EH (cell line): ENCODE measurements at places on chromosomes 16 and 17.

- DNase-seq, result peak; percentile 85
Observed at GRCh38 chr17:65359016-65359415, 202.4 kb downstream of the AXIN2 start.

DNA sequence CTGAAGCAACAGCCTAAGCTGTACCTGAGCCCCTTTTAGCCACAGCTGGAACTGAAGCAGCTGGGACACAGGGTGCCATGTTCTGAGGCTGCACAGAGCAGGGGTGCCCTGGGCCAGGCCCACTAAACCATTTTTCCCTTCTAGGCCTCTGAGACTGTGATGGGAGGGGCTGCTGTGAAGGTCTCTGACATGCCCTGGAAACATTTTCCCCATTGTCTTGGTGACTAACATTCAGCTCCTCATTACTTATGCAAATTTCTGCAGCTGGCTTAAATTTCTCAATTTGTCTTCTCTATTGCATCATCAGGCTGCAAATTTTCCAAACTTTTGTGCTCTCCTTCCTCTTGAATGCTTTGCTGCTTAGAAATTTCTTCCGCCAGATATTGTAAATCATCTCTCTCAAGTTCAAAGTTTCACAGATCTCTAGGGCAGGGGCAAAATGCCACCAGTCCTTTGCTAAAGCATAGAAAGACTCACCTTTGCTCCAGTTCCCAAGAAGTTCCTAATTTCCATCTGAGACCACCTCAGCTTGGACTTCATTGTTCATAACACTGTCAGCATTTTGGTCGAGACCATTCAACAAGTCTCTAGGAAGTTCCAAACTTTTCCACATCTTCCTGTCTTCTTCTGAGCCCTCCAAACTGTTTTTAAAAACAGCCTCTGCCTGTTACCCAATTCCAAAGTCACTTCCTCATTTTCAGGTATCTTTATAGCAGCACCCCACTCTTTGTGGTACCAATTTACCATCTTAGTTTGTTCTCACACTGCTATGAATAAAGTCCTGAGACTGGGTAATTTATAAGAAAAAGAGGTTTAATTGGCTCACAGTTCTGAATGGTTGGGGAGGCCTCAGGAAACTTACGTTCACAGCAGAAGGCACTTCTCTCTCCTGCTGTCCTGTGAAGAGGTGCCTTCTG, 49.8 kb downstream of the TMEM100 start:
- DNase-seq, result no peak

GRCh38 chr17:39634384-39634871, 2.5 kb upstream of the STARD3 start:
- peak; percentile 55 for DNase-seq

GRCh38 chr16:78926723-78927210, 673.8 kb downstream of the MAF start:
- DNase-seq, result no peak

DNA sequence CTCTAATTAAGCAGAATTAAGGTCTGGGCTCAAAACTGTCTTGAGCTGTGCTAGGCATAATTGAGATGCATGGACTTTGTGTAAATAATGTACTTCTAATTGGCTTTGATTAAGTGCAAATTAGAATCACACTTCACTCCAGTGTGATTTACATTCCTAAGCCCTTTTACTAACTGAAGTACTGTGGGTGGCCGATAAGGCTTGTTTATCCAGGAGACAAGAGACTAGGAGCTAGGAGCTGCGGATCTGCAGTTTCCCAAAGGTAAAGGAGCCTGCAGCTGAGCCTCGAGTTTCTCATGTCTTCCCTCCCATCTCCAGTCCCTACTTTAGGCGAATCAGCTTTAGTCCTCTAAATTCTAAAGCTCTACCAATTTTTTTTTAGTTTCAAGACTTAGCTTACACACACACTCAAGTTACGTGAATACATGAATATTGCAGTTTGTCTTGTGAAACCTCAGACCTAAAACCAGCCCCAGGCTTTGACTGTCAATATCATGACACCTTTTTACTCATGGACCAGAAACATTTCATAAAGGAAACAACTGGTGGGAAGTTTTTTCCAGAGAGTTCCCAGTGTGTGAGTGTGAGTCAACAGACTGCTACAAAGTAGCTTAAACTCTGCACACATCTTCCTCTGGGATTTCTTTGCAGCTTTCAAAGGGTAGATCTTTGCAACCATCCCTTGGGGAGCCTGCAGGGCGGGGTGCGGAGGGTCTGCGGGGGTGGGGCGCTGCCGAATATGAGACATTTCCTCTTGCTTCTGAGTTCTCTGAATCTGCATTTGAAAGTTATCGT, 113.9 kb upstream of the TBX2 start:
- DNase-seq, result peak; percentile 90

DNA sequence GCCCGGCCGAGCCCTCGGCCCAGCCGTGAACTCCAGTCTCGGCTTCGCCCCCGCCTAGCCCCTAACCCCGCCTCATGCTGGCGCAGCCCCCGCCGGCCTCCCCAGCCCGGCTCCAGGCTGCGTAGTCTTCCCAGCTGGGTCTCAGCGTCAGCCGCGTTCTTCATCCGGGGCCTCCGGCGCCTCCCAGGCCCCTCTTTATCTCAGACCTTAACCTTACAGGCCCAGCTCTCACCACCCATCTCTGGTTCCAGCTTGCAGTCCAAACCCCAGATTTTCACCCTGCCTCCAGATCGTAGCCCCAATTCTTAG, at the start of gene PROCA1:
Gene PROCA1, minus strand, starts transcription at position 166 of the 309 bp plus-strand sequence. CDS start 228 bp downstream, outside the sequence.
- no peak for DNase-seq

- no peak for DNase-seq
Observed at GRCh38 chr17:67025216-67025792, 19.1 kb upstream of the CACNG1 start.

- peak; percentile 19 for DNase-seq
Observed at GRCh38 chr16:23061669-23062068, 87.6 kb downstream of the USP31 start.

- no peak for DNase-seq
Observed at GRCh38 chr16:27387724-27388123, 14.2 kb upstream of the IL21R start.

DNA sequence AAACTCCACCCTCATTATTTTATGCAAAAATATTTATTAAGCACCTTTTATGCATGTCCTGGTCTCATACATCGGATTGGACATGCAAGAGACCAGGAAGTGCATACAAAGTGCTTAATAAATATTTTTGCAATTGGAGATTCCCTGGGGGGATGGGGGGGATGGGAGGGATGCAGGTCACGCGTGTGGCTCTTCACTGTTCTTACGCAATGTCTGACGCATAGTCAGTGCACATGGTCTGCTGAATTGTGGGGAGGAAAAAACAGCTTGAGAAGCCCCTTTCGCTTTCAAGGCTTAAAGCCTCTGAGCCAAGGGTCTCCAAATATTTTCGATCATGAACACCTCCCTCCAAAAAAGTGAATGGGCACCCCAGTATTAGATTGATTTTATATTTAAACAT, 96.7 kb upstream of the XYLT1 start:
- peak; percentile 37 for DNase-seq

GRCh38 chr17:21193031-21193430, 20.9 kb downstream of the TMEM11 start:
- DNase-seq, result no peak

DNA sequence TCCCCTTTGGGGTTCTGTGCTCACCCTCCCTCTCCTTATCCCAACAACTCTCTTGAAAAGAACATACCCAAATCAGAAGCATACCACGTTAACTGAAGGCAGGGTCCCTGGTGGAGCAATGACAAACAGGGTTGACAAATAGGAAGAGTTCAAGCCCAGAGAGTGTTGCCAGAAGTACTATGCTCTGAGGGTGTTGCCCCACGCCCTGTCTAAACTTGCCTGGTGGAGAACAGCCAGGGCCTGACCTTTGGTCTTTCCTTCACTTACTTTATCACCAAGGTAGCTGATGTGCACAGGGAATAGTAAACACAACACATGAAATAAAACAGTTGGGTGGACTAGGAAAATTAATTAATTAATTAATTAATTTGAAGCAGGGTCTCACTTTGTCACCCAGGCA, 23.3 kb downstream of the ZNF75A start:
- no peak for DNase-seq

GRCh38 chr16:55144651-55145050, 179.4 kb upstream of the IRX6 start:
- peak; percentile 9 for DNase-seq

DNA sequence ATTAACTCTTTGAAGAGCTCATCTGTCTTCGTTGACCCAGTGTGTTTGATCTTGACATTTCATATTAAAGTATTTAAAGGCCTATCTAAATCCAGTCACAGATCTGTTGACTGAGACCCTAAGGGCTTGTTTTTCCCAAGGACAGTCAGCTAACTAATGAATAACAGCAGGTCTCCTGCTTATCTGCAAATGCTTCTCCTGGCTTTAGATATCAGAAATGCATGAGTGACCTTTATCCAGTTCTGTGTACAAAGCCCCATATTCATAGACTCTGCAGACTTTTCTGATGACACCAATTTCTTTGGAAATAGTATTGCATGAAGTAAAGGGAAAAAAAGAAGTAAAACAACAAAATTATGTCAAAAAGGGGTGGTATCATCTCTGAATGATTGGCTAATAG, 70.3 kb downstream of the YPEL2 start:
- no peak for DNase-seq

- no peak for DNase-seq
Observed at GRCh38 chr17:82278786-82279391, 5.4 kb upstream of the CSNK1D start.

GRCh38 chr17:28744972-28745785, 1.4 kb downstream of the TRAF4 start:
- peak; percentile 63 for DNase-seq

GRCh38 chr16:29148867-29149272, 164.0 kb downstream of the LAT start:
- no peak for DNase-seq

DNA sequence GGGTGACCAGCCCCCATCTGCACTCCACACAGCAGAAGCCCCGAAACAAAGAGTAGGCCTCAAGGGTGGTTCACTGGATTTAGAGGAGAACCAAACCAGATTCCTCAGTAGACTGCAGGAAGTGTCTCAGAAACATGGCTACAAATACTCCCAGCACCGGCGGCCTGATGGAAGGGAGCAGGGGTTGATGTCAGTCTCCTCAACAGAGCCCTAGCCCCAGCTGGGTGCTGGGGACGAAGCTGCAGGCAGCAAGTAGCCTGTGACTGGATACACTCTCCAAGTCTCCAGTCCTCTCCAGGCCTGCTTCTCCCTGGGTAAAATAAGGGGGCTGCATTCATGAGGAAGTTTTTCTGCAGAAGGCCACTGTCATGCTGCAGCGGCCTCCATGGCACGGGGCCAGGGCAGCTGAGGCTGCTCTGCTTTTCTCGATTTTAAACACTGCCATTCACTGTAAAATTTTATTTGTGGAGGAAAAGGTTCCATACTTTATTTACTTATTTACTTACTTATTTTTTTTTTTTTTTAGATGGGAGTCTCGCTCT, 36.7 kb upstream of the SREBF1 start:
- no peak for DNase-seq

DNA sequence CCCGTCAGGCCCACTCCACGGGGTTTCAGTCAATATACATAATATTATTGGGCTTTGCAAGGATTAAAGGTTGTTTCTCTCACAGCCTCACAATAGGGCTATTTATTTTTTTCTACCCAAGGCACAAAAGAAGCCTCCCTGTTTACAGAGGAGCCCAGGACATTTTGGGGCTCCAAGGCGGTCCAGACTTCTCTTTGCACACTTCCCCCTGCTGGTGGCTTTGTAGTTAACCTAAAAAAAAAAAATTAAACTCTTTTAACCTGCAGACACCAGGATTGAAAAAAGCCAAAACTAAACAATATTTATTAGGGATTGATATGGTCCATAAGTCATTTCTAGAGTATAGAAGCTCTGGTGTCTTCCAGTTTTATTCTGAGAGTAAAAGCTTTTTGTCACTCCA, 169.7 kb upstream of the ZFHX3 start:
- DNase-seq, result no peak

DNA sequence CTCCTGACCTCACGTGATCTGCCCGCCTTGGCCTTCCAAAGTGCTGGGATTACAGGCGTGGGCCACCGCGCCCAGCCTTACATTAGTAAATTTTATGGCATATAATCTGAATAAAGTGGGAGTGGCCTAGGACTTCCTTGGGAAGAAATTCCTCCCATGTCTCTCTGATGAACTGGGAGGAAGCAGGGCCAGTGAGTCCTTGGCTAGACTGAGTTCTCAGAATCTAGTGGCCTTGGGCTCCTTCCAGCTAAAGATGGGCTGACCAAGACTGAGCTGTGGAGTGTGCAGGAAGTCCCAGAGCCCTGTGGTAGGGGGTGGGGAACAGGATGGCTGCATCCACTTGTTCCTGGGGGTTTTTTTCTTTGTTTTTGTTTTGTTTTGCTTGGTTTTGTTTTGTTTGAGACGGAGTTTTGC, 10.0 kb upstream of the NAGLU start:
- peak; percentile 95 for DNase-seq

GRCh38 chr16:2761886-2762583, 9.6 kb downstream of the SRRM2 start:
- no peak for DNase-seq

DNA sequence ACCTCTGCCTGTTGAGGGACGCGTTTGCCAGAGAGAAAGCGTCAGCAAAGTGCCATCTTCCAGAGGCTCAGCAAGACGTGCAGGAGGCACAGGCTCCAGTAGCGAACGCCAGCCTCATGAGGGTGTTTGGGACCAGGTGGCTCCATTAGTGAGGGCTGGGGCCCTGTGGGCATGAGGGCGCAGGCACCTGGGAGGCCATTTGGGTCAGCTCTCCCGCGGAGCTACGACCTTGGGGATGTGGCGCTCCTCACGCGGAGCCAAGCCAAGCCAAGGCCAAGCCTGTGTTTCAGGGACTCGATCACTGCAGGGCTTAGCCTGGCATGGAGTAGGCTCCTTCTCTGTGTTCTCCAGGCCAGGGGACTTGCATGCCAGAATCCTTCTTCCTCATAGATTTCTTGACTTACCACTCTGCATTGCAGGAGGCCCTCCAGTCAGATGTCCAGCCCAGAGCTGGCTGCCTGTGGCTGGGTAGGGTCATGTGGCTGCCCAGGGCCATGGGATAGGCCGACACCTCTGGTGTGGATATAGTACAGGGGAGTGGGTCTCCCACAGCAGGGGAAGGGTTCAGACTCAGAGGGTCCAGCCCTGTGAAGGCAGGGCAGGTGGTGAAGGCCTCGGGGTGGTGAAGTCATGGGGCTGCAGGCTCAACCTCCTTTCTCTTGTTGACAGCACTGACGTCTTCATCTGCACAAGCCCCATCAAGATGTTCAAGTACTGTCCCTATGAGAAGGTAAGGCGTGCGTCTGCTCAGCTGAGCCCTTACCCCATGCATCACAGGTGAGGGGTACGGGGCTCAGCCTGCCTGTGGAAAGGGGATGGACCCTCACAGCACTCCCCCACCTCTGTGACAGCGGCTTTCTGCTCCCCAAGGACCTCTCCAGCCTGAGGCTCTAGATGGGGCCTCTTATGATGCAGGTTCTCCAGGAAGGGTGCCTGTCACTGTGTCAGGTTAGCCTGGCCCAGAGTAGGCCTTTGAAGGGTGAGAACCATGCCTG, 19.6 kb downstream of the NT5M start:
- no peak for DNase-seq

DNA sequence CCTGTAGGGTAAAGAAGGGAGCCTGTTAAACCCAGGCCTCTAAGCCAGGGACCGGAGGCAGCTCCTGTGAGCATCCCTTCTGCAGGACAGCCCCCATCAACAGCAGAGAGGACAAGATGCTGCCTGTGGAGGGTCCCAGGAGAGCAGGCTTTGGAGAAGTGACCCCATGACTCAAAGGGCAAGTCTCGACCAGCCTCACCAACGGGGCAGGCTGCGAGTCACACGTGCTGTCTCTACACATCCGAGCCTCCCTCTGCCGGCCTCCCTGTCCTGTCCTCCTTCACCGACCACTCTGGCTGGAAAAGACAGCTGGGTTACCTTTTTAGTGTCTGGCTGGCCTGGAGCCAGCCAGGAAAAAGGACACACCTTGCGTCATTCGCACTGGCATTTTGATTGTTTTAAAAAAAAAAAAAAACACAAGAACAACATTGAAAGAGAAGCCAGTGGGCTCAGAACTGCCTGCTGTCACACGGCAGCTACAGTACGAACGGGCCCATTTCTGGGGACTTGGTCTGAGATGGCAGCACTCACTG, 74.5 kb upstream of the RCVRN start:
- DNase-seq, result no peak
